Colonic mucosa (tissue), 4 donors: ENCODE measurements at places on chromosomes 13 and 19.

DNA sequence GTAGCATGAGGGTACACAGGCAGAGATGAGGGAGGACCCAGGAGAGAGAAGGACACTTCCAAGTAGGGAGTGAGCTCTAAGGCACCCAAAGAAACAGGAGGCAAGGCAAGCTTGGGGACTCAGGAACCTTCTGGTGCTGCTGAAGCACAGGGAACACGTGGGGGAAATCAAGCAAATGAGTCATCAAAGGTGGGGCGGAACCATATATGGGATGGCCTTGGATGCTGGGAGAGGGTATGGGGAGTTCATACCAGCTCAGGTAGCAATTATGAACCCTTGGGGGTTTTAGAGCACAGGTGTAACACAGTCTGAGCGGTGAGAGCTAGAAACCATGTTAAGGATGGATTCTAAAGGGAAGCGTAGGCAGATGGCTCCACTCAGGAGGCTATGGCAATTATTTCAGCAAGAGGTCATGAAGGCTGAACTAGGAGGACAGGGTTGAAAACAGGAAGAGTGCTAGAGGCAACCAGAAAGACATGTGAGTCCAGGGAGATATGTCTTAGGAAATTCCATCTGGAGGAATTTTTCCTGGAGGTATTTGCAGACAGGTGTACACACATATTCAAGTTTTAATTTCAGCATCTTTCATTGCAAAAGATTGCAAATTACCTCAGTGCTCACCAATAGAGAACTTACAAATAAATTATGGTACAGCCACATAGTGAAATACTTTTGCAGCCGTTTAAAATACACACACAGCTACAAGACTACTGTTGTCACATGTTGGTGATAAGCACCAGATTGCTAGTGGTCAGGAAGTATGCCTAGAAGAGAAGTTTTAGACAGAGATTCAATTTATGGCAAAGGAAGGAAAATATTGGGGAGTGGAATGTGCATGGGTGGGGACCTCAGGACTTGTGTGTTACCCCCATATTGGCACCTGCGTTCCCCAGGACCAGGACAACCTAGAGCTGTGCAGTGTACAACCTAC is 77.0 kb downstream of the STARD13 start:
- DNase-seq, result peak; percentile 49

GRCh38 chr13:114031631-114032030 is 57.8 kb upstream of the C13orf46 start:
- DNase-seq, result no peak

- DNase-seq, result no peak
Observed at GRCh38 chr19:15287496-15287895, 44.8 kb downstream of the BRD4 start.

DNA sequence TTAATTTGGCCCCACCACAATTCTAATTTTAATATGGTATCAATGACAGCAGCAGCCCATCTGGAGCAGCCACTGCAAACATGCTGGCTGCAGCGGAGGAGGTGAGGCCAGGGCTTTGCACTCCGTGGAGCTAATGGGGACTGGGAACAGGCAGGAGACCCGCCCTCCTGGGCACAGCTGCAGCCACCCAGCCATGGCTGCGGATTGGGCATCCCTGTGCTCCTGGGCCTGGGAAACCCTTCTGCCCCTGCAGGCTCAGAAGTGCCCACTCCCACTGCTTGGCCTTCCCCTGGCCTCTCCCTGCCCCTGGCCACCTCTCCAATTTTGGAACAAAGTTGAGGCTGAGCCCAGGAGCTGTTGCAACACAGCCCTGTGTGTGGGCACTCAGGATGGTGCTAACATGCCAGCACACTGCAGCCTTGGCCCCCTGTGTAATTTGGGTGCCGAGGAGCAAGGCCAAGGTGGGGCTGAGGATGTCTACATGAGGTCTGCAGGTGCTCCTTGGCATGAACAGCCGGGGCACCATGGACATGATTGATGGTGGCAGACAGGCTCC is 123.6 kb downstream of the PCDH9 start:
- no peak for DNase-seq

- DNase-seq, result no peak
Observed at GRCh38 chr13:68168448-68168847, 938.3 kb upstream of the PCDH9 start.
